ENCODE measurements at places on chromosomes 12 and 14.

- no peaks in the 10 kb centered on the region for H3K36me3 ChIP-seq
- no peak overlapping the region for H3K27ac ChIP-seq
- no peak overlapping the region for H3K4me3 ChIP-seq
- H3K4me1 ChIP-seq = peaks cover 4% of the 10 kb centered on the region
These were observed 256.6 kb upstream of the FOXN3 start for GRCh38 chr14:89673512-89674225.

GRCh38 chr12:2258025-2258424, 205.2 kb downstream of the CACNA1C start:
- H3K27me3 ChIP-seq = no peaks in the 10 kb centered on the region
- DNase-seq = no peak
- no peak overlapping the region for H3K27ac ChIP-seq
- H3K4me3 ChIP-seq = no peak overlapping the region

GRCh38 chr12:65907513-65907912, 83.2 kb downstream of the HMGA2 start:
- no peaks in the 10 kb centered on the region for H3K36me3 ChIP-seq
- no peak for DNase-seq
- H3K4me1 ChIP-seq = no peaks in the 10 kb centered on the region
- no peak overlapping the region for H3K4me3 ChIP-seq
- no peaks in the 10 kb centered on the region for H3K27me3 ChIP-seq

- no peaks in the 10 kb centered on the region for H3K4me1 ChIP-seq
- peaks cover under 1% of the 10 kb centered on the region for H3K27me3 ChIP-seq
- DNase-seq = no peak
- no peak overlapping the region for H3K4me3 ChIP-seq
- H3K27ac ChIP-seq = no peak overlapping the region
- H3K36me3 ChIP-seq = no peaks in the 10 kb centered on the region
These were observed 6.0 kb downstream of the GALNT9 start for GRCh38 chr12:132323171-132324010.

- no peaks in the 10 kb centered on the region for H3K27me3 ChIP-seq
- H3K27ac ChIP-seq = no peak overlapping the region
- no peaks in the 10 kb centered on the region for H3K36me3 ChIP-seq
- no peak for DNase-seq
- no peaks in the 10 kb centered on the region for H3K4me1 ChIP-seq
These were observed 1.5 kb upstream of the NTS start for GRCh38 chr12:85872497-85873091.

- H3K4me1 ChIP-seq = no peaks in the 10 kb centered on the region
- DNase-seq = no peak
- H3K4me3 ChIP-seq = no peak overlapping the region
- no peaks in the 10 kb centered on the region for H3K27me3 ChIP-seq
These were observed 16.0 kb downstream of the DBX2 start for GRCh38 chr12:45034861-45035265.

DNA sequence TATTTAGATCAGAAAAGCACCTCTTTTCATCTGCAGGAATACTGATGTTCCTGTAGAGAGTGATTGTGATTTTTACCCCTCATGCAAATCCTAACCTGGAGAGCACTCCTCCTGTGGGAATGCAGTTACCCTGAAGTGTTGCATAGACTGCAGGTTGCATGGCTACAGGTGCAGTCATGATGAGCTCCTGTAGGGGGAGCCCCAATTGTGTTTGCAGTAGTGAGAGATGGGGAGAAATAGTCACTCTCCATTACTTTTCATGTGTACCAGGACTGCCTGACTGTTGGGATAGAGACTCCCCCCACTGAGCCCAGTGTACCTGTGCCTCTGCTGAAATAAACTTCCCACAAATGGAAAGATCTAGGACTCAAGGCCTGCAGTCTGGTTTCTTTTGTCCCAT, 1086.5 kb downstream of the SLC6A15 start:
- no peak overlapping the region for H3K4me3 ChIP-seq
- no peaks in the 10 kb centered on the region for H3K36me3 ChIP-seq
- H3K4me1 ChIP-seq = no peaks in the 10 kb centered on the region
- H3K27me3 ChIP-seq = no peaks in the 10 kb centered on the region

DNA sequence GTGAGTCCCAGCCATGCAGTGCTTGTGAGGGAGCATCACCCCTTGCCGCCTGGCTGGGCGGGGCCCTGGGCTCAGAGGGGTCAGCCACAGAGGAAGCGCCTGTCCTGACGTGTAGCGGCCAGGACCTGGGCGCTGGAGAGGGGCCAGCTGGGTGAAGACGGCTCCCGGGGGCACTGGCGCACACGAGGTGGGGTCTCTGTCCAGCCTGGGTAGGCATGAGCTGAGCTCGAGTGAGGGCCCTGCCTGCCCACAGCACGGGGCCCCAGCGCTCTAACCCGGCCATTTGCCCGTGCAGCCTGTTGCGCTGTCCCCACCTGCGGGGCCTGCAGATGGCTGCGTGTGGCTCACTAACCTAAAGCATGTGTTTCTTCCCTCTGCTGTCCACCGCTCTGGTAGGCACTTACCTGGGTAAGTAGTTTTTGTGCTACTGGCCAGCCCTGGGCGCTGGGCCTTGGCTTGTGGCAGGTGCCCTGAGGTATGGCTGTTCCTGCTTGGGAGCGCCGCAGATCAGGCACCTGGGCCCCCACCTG, 6.6 kb upstream of the CRIP2 start:
- H3K27ac ChIP-seq = no peak overlapping the region
- peaks cover 35% of the 10 kb centered on the region for H3K36me3 ChIP-seq
- no peaks in the 10 kb centered on the region for H3K4me1 ChIP-seq
- no peak overlapping the region for H3K4me3 ChIP-seq
- H3K27me3 ChIP-seq = no peaks in the 10 kb centered on the region

DNA sequence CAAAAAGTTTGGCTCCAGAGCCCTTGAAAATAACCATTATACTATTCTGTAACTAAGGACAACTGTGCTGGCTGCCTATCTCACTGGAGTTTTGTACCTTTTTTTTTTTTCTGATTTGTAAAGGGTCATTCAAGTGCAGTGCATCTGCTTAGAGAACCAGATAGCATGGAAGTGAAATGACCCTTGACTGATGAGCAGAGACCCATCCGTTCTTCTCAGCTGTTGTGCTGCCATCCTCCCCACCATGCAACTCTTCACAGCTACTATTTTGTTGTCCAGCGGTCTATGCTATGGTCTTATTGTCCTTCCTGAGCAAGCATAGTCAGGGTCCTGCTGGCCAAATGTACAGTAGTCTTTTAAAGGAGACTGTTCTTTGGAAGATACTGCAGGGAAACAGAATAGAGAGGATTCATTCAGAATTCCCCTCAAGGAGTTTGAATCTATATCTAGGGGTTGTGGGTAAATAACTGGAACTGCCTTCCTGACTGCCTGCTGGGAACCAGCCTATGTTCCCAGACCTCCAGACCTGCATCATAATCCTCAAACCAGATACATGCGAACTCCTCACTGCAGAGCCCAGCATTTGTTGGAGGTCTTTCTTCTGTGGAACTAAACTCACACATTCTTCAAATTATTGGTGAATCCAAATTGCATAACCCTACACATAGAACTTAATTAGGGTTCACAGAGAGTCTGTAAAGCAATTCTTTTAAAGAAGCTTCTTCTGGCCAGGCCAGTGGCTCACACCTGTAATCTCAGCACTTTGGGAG, 41.1 kb downstream of the GPR19 start:
- no peaks in the 10 kb centered on the region for H3K27me3 ChIP-seq
- H3K27ac ChIP-seq = no peak overlapping the region
- no peaks in the 10 kb centered on the region for H3K4me1 ChIP-seq
- no peaks in the 10 kb centered on the region for H3K36me3 ChIP-seq

GRCh38 chr14:54177641-54178621, 218.9 kb upstream of the CDKN3 start:
- no peak overlapping the region for H3K4me3 ChIP-seq
- DNase-seq = no peak
- H3K27me3 ChIP-seq = no peaks in the 10 kb centered on the region
- H3K27ac ChIP-seq = no peak overlapping the region
- no peaks in the 10 kb centered on the region for H3K36me3 ChIP-seq

DNA sequence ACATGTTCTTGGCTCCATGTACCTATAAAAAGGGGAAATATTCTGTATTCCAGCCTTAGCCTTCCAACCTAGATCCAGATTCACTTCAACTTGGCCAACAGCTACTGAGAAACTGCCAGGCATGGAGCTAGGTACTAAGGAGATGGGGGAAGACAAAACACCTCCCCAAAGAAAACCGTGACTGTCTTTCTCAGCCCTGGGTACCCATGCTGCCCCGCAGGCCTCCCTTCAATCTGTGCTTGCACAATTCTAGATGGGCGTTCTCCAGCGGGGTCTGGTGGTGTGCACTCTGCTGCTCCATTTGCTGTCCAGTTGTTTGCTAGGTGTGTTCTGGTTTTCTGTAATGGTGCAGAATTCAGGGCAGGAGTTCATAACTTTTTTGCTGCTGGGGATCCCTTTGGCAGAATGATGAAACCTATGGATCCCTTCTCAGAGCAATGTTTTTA, 817 bp upstream of the KRT4 start:
- H3K4me3 ChIP-seq = no peak overlapping the region
- no peaks in the 10 kb centered on the region for H3K36me3 ChIP-seq
- no peaks in the 10 kb centered on the region for H3K27me3 ChIP-seq
- no peak for DNase-seq

GRCh38 chr12:50415899-50416479, 15.3 kb downstream of the LARP4 start:
- no peak for DNase-seq
- H3K27ac ChIP-seq = no peak overlapping the region
- H3K36me3 ChIP-seq = no peaks in the 10 kb centered on the region

DNA sequence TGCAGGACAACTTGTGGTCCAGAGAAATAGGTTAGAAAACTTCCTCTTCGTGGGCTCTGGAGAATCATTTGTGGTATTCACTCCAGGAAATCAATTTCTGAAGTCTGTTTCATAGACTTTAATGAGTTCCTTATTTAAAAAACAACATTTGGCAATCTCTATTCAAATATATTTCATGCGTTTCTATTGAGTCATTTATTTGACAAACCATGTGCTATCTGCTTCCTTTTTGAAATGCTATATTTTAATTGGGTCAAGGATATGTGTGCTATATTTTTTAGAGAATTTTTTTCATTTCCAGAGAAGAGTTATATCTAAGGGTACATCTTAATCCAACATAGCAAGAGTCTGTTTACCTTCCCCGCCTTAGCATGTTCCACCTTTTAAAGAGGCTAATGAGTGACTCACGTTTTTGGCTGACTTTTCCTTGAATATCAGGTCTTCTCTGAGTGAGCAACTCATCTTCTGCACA, 252.4 kb upstream of the EGLN3 start:
- H3K36me3 ChIP-seq = no peaks in the 10 kb centered on the region
- DNase-seq = no peak
- H3K4me3 ChIP-seq = no peak overlapping the region
- H3K4me1 ChIP-seq = no peaks in the 10 kb centered on the region

DNA sequence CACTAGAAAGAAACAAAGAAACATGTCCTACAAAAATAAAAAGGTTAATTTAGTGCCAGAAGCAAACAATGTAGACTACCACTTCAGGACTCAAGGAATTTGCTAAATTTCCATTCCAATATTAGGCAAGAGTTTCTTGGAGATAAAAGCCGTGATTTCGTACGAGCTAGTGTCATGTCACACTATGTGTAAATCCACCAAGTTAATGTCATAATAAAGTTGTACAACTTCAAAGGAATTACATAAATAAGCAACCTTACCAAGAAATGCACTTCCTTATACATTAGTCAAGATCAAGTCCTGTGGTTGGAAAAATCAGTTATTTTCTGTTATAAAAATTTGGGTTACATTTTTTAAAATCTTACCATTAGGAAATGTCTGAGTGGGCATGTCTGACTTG, 1222.8 kb downstream of the GALC start:
- no peaks in the 10 kb centered on the region for H3K36me3 ChIP-seq
- no peak overlapping the region for H3K4me3 ChIP-seq
- DNase-seq = no peak
- no peaks in the 10 kb centered on the region for H3K4me1 ChIP-seq
- H3K27me3 ChIP-seq = no peaks in the 10 kb centered on the region

Measured in effector memory CD4-positive, alpha-beta T cell (primary cell).